HEK293T (cell line): ENCODE measurements at places on chromosomes 12 and 14.

GRCh38 chr12:11577658-11578260, 71.7 kb upstream of the ETV6 start:
- DNase-seq = no peak

- DNase-seq = no peak
These were observed 30.1 kb upstream of the CERS5 start for GRCh38 chr12:50197297-50197727.

DNA sequence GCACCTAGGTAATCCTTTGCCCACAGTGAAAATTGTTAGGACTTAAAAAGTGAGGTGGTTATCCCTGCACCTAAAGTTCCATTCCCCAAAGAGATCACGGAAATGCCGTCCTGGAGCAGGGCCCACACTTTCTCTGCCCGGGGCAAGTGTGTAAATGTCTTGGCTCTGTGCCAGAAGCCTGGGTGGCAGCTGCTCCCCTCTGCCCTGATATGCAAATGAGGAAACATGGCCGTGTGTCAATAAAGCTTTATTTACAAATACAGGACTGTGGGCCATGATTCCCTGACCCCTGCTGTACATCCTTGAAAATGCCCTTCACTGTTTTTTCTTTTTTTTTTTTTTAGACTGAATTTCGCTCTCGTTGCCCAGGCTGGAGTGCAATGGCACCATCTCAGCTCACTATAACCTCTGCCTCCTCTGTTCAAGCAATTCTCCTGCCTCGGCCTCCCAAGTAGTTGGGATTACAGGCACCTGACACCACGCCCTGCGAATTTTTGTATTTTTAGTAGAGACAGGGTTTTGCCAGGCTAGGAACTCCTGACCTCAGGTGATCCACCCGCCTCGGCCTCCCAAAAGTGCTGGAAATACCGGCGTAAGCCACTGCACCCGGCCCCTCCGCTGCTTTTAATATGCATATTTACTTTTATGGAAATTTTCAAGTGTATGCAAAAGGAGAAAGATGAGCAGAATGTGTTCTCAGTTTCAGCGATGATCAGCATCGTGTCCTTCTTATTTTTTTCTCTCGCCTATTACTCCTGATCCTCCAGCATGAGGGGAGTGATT, 75.5 kb downstream of the GALNT9 start:
- no peak for DNase-seq

DNA sequence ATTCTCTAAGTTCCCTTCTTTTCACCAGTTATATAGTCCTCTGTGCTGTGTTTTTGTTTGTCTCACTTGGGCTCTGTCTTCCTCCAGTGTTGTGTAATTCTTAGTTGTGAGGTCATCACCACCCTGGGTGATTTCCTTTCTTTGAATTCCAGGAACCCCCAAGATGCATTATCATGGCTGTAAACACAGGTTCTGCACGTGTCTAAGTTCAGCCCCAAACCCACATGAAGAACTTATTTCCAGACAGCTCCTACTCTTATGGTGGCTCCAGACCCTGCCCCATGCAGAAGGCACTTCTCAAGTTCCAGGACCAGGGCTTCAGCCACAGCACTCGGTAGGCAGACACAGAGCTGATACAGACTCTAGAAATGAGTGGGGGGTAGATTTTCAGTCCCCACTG, 560.5 kb downstream of the BCL11B start:
- DNase-seq = no peak

DNA sequence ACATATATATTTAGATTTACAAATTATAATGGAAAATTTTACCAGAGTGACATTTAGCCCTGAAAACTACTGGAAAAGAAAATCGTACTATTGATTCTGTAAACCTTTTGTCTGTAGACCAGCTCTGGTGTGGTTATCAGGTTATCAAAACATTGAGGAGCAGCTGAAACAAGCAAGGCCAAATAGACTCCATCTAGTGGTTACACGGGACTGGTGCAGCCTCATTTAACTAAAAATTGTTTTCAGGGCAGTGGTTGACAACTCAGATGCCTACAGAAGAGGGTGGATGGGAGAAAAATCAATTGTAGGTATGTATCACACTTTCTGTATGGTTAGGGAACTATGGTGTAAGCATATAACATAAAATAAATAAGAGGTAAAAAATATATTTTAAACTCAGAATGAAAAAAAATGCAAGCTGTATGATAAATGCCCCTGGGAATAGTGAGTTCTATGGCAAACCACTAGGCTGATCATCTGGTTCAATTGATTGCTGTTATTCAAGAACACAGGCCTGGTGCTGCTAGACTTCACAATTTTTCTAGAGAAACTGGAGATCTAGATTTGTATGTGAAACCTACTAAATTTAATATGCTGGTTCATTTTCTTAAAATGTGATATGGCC, 51.2 kb downstream of the ACSS3 start:
- DNase-seq = peak; percentile 54

DNA sequence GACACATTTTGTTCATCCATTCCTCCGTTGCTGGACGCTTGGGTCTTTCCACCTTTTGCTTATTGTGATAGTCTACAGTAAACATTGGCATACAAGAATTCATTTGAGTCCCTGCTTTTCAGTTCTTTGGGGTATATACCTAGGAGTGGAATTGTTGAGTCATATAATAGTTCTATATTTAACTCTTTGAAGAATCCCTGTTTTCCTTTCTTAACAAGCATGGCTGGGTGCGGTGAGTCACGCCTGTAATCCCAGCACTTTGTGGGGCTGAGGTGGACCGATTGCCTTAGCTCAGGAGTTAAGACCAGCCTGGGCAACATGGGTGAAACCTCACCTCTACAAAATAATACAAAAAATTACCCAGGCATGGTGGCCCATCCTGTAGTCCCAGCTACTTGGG, 75.4 kb downstream of the CCDC92 start:
- no peak for DNase-seq

DNA sequence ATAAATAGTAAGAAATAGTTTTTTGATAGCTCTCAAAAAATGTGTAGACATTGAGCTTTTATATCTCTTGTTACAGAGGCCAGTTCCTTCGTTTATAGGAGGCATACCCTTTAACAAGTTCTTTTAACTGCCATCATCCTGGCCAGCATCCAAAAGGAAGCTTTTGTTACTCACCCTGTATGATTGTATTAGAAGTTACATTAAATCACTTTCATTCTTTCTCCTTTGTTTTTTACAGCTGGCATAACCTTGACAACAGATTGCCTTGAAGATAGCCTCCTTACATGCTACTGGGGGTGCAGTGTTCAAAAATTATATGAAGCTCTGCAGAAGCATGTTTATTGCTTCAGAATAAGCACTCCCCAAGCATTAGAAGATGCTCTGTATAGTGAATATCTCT, 20.1 kb downstream of the CGRRF1 start:
- no peak for DNase-seq

- no peak for DNase-seq
These were observed 1.8 kb downstream of the ALX1 start for GRCh38 chr12:85281636-85282312.

DNA sequence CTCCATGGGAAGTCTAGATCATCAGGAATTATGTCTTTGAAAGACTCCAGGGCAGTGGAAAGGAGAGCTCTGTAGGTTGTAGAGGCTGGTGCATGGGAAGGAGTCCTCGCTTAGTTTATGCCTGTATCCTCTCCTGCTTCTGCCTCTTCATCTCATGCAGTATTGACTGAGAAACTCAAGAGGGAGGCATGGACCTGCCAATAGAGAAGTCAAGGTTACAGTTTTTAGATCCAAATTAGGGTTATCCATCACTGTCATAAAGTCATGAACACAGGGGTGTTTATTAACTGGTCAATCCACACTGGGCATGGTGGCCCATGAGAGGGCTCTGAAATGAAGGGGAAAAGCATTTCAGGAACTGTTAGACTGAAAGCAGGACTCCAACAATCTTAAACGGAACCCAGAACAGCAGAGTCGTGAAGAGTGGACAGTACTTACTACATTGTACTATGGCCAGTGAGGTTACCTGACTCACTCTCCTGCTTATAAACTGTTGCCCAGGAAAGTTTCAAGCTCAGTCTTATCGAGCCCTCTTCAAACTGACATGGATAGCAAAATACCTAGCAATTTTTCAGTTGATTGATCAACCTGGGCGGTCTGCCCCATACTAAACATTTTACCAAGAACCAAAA, 30.1 kb upstream of the DHRS7 start:
- no peak for DNase-seq

DNA sequence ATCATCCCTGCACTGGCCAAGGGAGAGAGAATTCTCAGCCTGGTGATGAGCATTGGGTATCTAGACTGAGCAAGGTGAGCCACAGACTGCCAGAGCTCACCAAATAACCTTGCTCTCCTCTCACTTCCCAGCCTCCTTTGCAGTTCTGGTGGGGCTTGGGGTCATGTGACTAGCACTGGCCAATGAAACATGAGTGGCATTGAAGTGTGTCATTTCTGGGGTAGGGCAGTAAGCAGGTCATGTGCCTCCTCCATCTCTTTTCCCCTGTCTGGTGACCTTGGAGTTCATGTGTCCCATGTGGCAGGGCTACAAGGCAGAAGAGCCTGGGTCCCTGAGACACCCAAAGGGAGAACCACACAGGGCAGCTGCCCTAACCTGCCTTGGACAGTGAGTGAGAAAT, 3.6 kb upstream of the KRT72 start:
- no peak for DNase-seq
